ENCODE measurements at places on chromosomes 16 and 17.

GRCh38 chr17:80826346-80826954, 165.2 kb upstream of the CHMP6 start:
- DNase-seq = no peak

- no peak for DNase-seq
Observed at GRCh38 chr16:48489376-48489775, 104.2 kb upstream of the SIAH1 start.

DNA sequence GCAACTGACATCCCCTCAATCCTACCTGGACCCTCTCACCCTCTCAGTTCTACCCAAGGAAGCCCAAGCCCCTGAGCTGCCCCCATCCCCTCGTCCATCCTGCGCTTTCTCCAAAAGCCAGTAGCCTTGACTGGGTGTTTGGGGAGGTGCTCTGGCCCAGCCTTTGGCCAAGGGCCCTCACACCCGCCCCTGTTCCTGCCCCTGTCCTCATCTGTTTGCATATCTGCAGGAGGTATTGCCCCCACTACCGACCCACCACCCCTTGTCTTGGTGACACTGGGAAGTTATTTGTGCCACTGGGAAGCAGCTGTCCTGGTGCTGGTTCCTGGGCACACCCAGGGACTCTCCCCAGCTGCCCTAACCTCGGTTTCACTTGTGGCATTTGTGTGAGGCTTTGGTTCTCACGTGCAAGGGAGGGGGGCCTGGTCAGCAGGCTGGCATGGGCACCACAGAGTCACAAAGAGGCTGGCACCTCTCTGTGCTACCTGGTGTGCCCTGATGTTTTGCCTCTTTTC, 75.3 kb downstream of the MRC2 start:
- DNase-seq = no peak

DNA sequence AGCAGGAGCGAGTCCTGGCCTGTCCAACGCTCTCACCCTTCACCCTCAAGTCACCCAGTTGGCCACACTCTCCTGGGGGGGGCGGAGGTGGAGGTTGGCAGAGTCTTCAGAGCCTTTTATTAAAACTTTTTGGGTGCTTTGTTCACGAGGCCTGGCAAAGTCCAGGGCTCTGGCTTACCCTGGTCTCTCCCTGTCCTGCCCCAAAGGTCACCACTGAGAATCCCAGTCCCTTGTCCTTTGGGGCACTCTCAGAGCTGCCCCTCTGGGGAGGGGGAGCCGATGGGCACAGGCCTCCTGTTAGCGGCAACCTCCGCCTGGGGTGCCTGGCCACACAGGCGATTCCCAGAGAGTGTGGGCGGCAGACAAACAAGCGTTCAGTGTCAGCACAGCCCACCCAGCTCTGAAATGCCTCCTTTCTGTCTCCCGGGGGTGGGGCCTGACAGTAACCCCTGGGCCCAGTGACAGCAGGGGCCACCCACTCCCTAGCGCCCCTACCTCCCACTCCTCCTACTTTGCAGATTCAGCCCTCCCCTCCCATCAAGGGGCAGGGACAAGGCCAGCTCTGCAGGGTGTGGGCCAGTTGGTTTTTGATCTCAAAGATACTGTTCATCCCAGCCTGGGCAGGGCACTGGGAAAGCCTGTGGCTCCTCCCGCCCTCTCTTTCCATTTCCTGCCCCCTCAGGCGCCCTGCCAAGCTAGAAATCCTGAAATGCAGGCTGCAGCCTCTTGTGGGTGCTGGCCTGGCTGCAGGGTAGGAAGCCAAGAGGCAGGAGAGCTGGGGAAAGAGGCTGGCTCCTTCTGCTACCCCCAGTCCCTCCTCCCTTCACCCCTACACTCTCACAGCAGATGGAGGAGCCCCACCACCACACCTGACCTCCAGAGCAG, 36.6 kb upstream of the EMP2 start:
- peak; percentile 84 for DNase-seq

DNA sequence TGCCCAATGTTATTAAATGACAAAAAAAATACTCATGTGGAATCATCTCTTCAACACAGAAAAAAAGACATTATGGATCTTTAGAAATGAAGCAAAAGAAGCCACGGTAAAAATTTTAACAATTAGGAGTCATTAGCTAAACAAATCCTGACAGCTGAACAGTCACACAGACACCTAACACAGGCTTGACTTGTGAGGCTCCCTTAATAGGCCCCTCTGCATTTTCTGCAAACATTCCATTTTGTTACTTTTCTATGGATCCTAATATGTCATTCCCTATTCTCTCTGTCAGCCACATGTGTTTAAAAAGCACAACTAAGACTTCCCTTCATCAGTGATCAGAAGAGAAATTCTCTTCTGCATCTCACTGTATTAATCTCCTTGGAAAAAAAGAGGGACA, 1331.5 kb downstream of the CDH8 start:
- DNase-seq = no peak

- DNase-seq = no peak
Observed at GRCh38 chr17:7544911-7545310, 3.9 kb upstream of the TNFSF12 start.

GRCh38 chr17:64354824-64355535, 35.7 kb downstream of the PECAM1 start:
- no peak for DNase-seq

DNA sequence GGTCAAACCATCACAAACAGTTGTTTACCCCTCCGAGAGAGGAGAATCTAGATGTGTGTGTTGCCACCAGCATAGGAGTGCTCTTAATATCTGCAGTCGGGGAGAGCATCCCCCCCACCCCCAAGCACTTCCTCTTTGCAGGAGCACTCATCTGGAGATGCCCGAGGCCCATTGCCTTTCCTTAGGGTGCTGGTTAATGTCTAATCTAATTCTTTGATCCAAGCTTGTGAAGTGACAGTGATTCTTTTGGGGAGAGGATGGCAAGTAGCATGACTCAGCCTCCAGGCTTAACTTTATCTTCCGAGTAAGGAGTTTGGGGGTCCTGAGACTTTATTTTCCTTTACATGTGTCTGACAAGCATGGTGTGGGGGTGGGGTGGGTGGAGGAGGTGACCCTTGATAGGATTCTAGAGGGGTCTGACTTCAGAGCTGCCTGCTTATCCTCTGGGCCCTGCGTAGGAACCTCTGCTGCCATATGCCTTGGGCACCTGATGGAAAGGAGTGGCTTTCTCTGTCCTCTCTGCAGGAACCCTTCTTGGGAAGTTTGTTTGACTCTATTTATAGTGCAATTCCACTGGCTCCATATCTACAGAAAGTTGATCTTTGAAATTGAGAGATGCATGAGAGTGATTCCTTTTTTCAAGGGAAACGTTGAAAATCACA, 207.1 kb downstream of the SPECC1 start:
- DNase-seq = no peak

DNA sequence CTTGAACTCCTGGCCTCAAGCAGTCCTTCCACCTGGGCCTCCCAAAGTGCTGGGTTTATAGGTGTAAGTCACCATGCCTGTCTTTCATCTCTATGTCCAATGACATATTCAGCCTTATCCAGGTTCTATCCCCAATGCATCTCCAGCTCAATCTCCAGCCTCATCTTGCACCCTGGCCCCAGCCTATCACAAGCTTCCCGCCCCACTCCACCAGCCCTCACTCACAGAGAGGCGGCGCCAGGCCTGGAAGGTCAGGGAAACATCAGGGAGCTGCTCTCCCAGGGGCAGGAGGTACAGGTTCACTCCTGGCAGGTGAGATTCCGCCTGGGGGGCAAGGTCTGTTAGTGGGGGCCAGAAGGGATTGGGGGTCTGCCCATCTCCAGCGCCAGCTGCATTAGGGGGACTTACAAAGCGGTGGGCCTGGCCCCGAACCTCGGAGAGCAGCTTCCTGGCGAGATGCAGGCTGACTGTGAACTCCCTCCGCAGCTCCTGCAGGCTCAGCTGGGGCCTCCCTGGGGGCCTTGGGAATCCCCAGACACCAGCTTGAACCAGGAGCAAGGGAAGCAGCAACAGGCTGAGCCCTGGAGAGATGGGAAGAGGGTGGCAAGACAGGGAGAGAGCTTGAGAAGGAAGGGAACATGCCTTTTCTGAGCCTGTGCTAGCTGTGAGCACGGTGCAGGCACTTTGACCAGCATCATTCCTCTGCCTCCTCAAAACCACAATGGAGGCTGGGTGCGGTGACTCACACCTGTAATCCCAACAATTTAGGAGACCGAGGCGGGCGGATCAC, 3.0 kb downstream of the IL27 start:
- DNase-seq = no peak

- no peak for DNase-seq
Observed at GRCh38 chr16:54145881-54146280, 140.7 kb downstream of the IRX3 start.

GRCh38 chr16:84214451-84215066, 23.6 kb downstream of the ADAD2 start:
- DNase-seq = no peak

GRCh38 chr16:54193665-54194333, 92.8 kb downstream of the IRX3 start:
- peak; percentile 83 for DNase-seq

DNA sequence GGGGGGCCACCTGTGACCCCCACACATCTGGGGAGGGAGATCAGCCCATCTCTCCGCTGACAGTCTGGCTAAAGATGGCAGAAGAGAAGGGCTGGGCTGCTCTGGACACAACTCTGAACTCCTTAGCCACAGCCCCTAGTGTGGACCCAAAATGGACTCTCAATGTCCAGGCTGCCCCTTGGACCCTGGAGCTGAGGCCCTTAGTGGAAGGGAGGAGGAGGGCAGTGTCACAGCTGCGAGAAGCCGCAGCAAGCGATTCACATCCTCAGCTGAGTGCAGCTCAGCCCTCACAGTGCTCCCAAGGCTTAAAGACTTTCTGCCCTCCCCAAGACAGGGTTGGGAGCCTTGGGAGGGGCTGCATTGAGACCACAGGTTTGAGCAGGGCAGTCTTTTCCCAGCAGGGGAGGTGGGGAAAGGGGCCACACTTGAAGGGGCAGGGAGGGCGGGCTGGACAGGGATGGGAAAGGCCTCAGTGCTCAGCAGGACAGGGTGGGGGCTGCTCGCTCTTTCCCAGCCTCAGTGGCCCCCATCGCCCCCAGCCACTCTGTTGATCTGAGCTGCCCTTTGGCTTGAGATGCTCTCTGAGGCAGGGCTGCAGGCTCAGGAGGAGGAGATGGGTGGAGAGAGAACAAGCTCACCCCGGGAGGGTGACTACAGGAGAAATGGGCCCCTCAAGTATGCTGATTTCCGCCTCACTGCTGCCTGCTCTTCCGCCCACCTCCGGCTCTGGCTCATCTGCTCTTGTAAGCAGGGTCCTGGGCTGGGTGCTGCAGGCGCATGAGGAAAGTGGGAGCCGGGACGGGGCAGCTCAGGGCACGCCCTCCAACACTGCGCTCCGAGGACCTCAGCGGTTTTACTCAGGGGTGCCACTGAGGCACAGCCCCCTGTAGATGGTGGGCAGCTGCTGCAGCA, 50.9 kb upstream of the MTSS2 start:
- no peak for DNase-seq

GRCh38 chr17:77473615-77474226, 333.0 kb downstream of the SEC14L1 start:
- no peak for DNase-seq

DNA sequence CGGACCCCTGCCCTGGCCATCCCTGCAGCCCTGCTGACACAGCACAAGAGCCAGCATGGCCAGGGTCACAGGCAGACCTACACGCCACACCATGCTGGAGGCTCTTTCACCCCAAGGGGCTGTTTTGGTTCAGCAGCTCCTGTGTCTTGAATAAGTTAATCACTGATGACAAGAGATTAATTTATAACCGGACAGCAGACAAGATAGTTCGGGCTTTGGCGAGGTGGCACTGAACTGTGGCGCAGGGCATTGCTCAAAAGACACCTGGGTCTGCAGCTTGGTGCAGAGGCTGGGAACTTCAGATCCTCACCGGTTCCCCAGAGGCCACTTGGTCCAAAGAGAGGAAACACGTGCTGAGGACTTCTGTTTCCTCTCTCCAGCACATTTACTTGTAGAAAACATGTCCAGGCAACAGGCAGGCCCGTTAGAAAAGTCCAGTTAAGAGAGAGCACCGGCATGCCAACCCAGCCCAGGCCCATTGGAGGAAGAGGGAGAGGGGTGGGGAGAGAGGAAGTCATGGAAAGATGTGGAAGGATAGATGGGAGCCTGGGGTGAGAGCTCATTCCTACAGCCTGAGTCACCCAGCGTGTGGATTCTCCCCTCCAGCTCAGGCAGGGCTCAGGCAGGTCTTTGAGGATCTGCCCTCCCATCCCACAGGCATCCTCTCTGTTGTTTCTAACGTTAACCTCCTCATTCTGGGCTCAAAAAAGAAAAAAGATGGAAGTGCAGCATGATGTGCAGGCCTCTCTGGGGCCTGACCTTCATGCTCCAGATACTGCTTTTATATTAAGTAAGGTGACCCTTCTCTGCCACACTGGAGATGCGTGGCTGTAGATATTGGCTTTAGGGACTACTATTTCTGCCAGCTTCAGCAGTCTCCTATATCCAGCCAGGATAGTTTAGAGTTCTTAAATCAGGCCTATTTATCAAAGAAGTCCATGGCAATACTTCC, 80.0 kb upstream of the HNF1B start:
- DNase-seq = no peak

DNA sequence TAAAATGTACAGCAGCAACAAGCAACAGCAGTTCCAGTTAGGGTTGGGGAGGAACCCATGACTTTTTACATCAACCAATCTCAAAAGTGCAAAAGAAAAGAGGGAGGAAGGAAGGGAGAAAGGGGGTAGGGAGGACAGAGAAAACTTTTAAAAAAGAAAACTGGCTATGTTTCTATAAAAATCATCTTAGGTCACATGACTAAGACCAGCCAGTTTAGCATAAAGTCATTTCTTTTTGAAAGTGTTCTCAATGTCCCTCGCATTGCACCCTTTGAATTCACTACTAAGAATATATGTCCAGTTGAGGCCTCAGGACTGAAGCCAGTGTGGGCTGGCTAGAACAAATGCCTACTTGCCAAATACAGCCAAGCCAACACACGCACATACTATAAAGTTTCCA, 28.9 kb downstream of the DCUN1D3 start:
- DNase-seq = no peak

- DNase-seq = peak; percentile 50
Observed at GRCh38 chr17:9241371-9241712, 220.0 kb downstream of the NTN1 start.

DNA sequence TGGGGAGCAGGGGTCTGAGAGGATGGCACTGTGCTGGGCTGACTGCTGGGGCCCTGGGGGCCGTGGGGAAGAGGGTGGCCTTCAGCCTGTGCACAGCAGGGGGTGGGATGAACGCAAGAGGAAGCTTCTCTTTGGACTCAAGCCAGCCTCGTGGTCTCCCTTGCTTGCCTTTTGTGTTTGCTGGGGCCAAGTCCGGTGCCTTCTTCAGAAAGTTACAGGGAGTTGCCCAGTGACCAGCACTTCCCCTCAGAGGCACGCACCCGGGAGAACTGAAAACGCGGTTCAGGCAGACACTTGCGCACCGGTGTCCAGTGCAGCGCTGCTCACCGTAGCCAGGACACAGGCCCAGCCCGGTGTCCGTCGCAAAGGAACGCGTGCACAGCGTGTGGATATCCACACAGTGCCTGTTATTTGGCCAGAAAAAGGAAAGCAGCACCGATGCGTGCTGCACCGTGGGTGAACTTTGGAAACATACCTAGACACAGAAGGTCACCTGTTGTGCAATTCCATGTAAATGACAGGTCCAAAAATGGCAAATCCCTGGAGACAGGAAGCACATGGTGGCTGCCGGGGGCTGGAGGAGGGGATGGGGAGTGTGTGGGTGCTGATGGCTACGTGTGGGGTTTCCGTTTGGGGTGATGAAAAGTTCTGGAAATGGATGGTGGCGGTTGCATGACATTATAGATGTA, 29.4 kb upstream of the NUDT16L1 start:
- DNase-seq = peak; percentile 51
